ENCODE measurements at places on chromosomes 12 and 14.

DNA sequence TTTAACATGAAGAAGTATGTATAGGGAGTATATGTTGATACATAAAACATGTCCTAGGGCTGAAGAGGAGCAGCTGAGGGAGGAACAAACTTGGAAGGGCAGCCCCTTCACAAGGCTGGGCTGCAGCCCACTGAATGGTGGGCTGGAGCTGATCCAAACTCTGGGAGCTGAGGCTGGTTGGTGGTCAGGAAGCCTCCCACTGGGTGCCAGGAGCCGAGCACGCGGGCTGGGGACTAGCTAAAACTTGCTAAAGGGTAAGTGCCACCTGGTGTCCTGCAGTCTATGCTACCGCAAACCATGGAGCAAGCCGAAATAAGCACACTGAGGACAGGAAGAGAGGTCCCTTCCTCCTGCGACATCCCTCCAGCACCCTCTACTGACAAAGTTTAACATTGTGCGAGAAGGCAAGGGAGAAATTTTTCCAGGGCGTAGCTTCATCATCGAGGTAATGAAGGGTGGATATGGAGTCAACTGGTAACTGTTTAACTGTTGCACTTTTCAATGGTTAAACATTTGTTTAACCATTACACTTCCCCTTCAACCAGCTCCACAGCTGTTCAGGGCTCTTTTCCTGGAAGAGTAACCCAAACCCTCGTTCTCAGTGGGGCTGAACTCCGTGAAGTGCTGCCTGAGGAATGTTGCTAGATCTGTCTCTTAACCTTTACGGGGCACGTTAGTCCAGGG, 42.2 kb downstream of the EGLN3 start:
- no peak for DNase-seq

- no peak for DNase-seq
Observed at GRCh38 chr14:86672080-86672479, 1142.1 kb downstream of the FLRT2 start.

GRCh38 chr14:100416081-100416680, 93.0 kb downstream of the SLC25A47 start:
- DNase-seq, result no peak

DNA sequence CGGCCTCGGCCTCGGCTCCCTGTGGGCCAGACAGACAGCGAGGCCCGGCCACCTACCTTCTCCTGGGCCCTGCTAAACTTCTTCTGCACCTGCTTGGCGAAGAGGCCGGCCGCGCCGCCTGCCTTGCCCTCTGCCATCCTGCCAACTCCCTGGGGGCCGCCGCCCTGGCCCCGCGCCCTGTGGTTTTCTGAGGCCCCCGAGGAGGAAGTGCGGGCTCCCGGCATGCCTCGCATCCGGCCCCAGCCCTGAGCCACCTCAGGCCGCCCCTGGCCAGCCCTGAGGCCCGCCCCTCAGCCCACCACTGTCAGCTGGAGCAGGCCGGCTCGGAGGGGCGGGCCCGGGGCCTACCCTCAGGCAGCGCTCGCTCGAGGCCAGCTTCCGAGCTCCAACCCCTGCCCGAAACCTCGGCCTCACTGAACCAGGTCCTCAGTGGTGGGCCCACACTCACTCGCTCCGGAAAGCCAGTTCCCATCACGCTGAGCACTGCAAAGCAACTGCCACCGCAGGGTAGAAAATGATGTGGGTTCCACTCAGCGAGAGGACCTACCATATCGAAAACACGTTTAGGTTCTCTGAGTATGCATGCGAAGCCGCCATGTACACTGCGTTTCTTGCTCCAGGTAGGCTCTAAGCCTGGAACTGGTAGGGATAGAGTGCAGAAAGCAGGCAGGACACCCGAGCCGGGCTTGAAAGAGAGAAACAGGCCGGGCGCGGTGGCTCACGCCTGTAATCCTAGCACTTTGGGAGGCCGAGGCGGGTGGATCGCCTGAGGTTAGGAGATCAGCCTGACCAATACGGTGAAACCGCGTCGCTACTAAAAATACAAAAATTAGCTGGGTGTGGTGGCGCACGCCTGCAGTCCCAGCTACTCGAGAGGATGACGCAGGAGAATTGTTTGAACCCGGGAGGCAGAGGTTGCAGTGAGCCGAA, at the start of gene BIN2:
TSS of gene BIN2 (minus strand) at position 209 of the 930 bp plus-strand sequence. CDS start at position 137, 72 bp downstream.
- DNase-seq, result no peak

DNA sequence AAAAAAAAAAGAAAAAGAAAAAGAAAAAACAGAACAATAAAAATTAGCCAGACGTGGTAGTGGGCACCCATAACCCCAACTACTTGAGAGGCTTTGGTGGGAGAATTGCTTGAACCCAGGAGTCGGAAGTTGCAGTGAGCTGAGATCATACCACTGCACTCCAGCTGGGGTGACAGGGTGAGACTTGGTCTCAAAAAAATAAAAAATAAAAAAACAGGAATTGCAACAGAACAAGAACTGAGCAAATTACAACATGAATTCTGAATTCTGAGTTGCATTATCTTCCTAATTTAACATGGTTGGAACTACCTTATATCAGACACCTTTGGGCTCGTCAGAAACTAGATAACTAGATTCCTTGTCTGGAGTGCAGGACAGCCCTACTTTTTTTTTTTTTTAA, 53.3 kb upstream of the NR2C1 start:
- no peak for DNase-seq

- DNase-seq, result no peak
Observed at GRCh38 chr14:54881761-54882401, 20.7 kb downstream of the GCH1 start.

DNA sequence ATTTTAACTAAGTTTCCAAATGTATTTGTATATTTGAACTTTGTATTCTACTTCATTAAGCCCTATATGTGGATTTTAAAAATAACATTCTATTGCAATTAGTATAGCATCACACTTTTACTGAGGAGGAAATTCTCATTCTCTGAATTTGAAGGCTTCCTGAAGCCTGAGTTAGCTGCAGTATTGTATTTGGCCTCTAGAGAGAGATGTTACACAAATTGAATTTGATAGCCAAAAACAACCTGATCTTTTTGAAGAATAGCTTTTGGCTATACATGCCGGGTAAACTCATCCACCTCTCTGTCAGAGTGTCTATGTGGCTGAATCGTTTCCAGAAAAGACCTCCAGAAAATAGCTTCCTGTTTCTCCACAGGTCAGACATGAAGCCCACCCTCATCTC, 316.5 kb upstream of the OR4E1 start:
- DNase-seq, result no peak

- no peak for DNase-seq
Observed at GRCh38 chr12:55908726-55909512, 18.8 kb downstream of the PYM1 start.

- no peak for DNase-seq
Observed at GRCh38 chr14:29650554-29651269, 276.9 kb downstream of the PRKD1 start.

- DNase-seq, result no peak
Observed at GRCh38 chr14:32627545-32628298, 298.6 kb downstream of the AKAP6 start.

GRCh38 chr12:25992026-25992782, 33.7 kb downstream of the RASSF8 start:
- no peak for DNase-seq

GRCh38 chr12:49161092-49161795, 27.6 kb downstream of the TUBA1A start:
- no peak for DNase-seq

- DNase-seq, result no peak
Observed at GRCh38 chr14:100222224-100223093, 16.5 kb upstream of the YY1 start.

- peak; percentile 80 for DNase-seq
Observed at GRCh38 chr14:100673085-100673806, 53.4 kb upstream of the DLK1 start.

- DNase-seq, result no peak
Observed at GRCh38 chr12:102118874-102119273, 1.0 kb downstream of the NUP37 start.

DNA sequence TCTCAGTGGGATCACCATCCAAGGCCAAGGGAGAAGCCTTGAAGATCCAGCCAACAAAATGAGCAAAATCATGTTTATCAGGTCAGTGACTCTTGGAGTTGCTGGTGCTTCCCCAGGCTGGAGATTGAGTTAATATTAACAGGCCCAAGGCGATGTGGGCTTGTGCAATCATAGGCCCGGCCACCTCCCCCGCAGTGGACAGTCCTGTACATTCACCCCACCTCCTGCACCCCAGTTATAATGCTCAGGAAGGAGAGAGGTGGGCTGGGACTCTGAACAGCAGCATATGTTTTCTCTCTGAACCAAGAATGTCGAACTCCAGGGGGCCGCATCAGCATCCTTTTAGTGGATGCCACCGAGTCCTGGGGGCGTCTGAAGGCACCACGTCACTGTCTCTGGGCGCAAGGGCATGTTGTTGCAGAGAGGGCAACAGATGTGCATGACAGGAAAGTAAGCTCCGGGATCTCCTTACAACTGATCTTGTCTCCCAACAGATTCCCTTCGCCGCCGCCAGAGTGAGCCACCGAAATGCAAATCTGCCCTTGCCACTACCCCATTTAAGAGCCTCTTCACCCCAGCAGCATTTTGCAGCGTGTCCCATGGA, 32.2 kb upstream of the SERPINA6 start:
- DNase-seq, result no peak

- no peak for DNase-seq
Observed at GRCh38 chr12:19075711-19076340, 53.7 kb upstream of the PLEKHA5 start.

DNA sequence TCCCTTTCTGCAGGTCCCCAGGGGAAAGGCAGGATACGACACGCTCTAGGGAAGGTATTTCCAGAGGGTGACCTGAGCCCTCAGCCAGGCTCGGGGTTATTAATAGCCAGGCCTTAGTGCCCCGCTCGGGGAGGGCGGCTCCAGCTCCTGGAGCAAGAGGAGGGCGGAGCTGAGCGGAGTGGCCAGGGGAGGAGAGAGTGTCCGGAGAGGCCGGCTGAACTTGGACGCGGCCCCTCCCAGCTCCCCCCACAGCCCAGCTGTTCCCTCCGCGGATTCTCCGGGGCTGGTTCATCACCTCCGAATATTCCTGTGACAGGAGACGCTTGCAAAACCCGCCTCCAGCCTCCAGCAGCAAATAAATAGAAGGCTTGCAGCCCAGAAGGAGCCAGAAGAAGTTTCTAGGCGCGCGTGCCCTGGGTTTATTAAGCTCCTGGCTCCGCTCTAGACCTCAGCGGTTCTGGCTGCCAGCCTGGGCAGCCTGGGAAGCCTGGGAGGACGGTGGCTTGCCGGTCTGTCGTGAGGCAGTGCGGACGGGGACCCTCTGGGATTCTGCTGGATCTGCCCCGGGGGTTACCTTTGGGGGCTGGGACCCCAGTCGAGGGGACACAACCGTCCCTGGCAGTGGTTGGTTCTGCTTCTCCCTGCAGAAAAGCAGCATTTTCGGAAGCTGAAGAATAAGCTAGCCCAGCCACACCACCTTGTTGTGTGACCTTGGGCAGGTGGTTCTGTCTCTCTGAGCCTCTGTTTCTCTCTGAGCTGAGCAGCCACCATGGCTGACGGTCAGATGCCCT, at the start of gene HSPB8:
TSS of gene HSPB8 (plus strand) at position 388 of the 791 bp plus-strand sequence. CDS start at position 770, 382 bp downstream.
- DNase-seq, result no peak

GRCh38 chr12:112191840-112192321, 66.5 kb downstream of the TRAFD1 start:
- DNase-seq, result no peak

DNA sequence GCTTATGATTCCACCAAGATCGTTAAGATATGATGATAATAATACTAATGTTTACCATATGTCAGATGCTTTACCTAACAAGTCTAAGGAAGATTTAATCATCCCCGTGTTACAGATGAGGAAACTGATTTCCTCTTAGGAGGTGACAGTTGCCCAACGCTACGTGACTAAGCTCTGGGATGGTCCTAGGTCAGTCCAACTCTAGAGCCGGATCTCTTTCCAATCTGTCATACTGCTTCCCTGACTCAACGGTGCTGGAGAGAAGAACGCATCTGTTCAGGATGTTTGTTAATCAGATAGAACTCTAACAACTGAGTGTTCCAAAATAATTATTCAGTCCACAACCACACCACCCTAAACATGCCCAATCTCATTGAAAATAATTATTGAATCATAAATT, 39.8 kb downstream of the NDUFA12 start:
- no peak for DNase-seq

- no peak for DNase-seq
Observed at GRCh38 chr12:100574187-100575074, 947 bp downstream of the GAS2L3 start.

DNA sequence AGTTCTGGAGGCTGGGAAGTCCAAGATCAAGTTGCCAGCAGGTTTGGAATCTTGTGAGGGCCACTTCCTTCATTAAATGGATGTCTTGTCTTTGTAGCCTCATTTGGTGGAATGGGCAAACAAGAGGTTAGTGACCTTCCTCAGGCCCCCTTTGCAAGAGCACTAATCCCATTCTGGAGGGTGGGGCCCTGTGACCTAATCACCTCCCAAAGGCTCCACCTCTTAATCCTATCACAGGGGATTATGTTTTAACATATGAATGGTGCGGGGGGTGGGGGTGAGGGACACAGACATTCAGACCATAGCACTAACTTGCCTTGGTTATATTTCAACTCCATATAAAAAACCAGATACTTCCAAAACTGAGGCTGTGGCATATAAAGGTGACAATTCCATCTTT, 59.9 kb upstream of the PPP4R3A start:
- DNase-seq, result no peak

DNA sequence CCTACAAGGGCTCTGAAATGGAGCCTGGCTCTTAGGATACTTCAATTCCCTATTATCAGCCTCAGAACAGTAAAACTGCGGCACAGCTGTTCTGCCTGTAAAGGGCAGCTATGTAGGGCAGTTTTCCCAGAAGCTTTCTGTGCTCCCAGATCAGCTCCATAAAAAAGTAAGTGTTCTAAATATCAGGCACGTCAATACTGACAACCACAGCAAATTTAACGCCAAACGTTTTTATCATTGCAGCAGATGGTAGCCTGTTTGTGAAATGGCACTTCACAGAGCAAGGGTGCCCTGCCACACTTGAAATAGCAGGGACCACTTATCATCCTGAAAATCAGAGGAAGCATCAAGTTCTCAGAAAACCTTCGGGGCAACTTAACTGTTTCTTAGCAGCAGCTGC, 54.8 kb upstream of the PTHLH start:
- no peak for DNase-seq

DNA sequence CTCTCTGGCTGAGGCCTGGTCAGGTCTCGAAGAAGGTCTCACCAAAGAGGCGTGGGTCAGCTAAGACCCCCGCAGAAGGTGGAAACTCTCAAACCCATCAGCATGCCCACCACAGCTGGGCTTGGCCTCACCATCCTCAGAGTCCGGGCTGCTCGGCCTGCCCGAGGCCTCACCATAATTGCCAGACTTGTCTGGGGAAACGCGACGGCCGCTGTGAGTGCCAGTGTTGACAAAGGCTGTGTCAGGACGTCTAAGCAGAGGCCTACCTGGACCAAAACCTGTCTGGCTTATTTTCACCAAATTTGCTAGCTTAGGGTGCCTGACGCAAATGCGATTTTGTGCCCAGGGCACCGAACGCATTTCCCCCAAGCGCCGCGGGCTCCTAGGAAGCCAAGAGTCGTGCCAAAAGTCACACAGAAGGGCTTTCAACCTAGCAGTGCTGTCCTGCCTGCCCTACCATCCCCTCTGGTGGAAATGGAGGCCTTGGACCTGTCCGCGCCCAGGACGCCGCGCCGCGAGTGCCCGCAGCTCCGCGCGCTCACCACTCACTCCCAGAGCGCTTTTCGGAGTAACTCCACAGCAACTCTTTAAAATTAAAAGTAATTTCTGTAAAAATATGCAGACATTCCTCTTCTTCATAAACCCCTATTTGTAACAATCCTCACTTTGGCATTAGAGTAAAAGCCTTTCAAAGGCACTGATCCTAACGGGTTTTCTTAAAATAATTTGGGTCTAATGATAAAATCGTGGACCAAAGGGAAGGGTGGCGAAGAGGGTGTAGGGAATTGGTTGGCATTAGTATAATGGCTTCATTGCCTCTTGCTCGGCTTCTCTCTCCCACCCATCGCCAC, 1.2 kb upstream of the ALX1 start:
- no peak for DNase-seq

Measured in NCI-H1436 treated with DMSO at 0.1 percent for 48 hours (cell line).